Posterior cingulate gyrus (tissue), 11 donors: ENCODE measurements at places on chromosomes 2 and 18.

- no peak for DNase-seq
Observed at GRCh38 chr2:159035790-159036411, 67.5 kb downstream of the TANC1 start.

DNA sequence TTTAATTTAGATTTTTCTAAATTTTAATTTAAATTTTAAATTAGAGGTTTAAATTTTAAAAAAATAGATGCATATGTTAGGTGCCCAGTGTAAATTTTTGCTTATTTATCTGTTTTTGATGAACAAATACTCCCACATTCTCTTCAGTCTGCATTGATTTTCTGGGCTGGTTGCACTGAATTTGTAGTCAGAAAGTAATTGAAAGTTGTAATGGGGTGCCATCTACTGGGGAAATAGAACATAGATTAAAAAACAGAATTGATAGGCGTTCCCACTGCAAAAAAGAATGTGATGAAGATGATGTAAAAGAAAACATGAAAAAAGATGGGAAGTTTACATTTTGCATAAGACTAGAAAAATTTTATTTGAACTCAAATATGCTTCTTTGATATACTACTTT lies 51.7 kb upstream of the CCDC85A start:
- no peak for DNase-seq

DNA sequence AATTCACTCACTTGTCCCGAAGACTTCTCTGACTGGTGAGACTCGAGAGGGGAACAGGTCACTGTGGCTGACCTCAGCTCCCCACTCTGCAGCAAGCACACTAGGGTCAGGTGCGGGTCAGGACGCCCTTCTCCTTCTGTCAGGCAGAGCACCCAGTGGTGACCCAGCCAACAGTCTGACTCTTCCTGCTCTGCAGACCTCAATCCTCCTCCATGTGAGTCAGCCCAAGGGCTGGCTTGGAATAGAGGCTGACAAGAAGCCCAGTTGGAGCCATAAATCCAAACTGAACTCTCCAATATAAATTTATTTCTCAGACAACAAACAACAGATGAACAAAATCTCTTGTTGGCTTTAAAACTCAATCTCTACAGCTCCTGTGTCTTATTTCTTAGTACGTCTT lies 253.1 kb downstream of the SH3BP4 start:
- no peak for DNase-seq

GRCh38 chr2:215110918-215111317 lies 27.5 kb downstream of the ABCA12 start:
- DNase-seq = no peak

DNA sequence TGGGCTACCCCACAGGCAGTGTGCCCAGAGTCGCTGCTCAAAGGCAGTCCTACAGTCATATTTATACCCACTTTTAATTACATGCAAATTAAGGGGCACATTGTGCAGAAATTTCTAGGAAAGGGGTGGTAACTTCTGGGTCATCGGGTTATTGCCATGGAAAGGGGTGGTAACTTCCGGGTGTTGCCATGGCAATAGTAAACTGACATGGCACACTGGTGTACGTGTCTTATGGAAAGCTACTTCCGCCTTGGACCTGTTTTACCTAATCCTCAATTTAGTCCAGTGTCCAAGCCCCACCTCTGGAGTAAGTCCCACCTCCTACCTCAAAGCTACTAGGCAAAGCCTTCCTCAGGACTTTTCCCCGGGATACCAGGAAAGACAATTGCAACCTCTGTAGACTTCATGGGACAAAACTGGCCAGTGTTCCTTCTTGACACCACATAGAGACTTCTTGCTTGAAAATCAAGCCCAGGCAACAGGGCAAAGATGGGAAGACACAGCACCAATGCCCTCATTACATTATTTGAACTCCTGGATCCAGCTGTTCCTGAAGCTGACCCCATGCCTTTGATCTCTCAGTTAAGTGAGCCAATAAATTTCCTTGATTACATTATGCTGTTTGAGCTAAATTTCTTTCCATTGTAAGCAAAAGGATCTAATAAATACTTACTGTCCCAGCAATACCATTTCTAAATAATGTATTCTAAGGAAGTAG lies 63.3 kb upstream of the AGAP1 start:
- DNase-seq = no peak

- DNase-seq = no peak
Observed at GRCh38 chr18:23879966-23880565, 134.5 kb upstream of the TTC39C start.

GRCh38 chr18:29712785-29713184 lies 1329.8 kb downstream of the DSC3 start:
- DNase-seq = no peak

- no peak for DNase-seq
Observed at GRCh38 chr2:43426305-43427031, 169.4 kb downstream of the THADA start.

DNA sequence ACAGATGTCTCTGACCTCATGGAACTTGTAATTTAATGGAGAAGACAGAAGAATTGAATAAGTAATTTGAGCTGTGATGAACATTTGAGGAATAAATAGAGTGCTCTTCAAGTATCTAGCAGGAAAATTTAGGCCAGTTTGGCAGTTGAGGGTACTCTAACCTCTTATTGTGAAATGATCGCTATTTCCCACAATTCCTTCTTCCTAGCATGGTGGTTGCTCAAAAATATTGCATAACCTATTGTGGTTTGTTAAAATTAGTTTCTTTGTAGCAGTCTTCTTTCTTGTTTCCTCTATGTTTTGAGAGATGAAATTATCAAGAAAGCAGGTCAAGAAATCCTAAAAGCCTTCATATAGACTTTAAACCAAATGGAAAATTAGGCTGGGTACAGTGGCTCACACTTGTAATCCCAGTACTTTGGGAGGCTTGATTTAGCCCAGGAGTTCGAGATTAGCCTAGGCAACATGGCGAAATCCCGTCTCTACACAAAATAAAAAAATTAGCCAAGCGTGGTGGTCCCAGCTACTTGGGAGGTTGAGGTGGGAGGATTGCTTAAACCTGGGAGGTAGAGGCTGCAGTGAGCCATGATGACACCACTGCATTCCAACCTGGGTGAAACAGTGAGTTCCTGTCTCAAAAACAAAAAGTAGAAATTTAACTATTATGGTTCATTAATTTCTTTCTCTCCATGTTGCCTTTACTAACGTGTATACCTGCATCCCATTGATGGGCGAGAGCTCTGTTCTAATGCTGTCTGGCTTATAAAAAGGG lies 58.7 kb downstream of the RBKS start:
- no peak for DNase-seq

DNA sequence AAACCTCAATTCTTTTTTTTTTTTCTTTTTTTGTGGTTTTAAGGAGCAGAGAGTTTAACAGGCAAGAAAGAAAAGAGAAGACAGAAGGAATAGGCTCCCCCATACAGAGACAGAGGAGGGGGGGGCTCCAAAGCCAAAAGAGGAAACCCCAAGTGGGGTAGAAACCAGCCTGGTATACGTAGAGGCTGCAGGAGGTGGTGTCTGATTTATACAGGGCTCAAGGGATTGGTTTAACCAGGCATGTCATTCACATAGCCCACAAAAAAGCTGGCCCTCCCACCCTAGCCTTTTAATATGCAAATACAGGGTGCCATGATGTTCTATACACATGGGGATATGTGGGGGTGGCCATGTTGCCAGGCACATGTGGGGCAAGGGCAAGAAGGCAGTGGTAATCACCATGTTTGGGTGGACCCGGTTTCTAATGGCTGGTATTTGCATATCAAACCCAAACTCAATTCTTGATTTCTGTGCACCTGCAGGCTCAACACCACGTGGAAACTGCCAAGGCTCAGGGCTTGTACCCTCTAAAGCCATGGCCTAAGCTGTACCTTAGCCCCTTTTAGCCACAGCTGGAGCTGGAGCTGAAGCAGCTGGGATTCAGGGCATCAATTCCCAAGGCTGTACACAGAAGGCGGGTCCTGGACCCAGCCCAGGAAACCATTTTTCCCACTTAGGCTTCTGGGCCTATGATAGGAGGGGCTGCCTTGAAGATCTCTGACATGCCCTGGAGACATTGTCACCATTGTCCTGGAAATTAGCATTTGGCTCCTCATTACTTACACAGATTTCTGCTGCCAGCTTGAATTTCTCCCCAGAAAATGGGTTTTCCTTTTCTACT lies 170.3 kb downstream of the MAIP1 start:
- DNase-seq = no peak
